ENCODE measurements at places on chromosomes 12 and 14.

- DNase-seq = no peak
Measured at GRCh38 chr12:130253866-130254265, 83.8 kb upstream of the PIWIL1 start.

- DNase-seq = no peak
Measured at GRCh38 chr12:47206450-47207339, 126.9 kb upstream of the AMIGO2 start.

- no peak for DNase-seq
Measured at GRCh38 chr14:30907659-30908057, 33.3 kb downstream of the COCH start.

DNA sequence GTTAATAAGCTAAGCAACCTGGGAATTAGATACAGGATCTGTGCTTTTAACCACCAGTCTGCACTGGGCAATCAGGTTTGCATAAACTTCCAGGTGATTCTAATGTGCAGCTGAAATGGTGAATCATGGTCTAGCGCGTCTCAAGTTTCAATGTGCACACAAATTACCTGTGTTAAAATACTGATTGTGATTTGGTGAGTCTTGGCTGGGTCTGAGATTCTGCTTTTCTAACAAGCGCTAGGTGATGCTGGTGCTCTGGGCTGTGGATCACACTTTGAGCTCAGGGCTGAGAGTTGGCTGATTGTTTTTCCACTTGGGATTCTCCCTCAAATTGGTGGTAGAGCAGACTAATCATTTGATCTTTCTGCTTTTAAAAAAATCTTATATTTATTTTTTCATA lies 124.8 kb downstream of the C12orf75 start:
- no peak for DNase-seq

DNA sequence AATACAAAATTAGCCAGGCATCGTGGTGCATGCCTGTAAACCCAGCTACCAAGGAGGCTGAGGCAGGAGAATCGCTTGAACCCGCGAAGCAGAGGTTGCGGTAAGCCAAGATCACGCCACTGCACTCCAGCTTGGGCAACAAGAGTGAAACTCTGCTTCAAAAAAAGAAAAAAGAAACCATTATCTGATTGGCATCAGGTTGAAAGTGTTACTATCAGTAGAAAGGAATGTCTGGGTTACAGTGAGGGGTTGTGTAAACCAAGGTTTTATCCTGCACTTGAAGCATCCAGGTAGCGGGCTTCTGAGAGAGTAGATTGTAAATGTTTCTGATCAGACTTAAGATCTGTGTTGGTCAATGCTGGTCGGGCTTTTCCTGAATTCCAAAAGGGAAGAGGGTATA lies 14.1 kb upstream of the OXA1L start:
- DNase-seq = no peak
